CD4-positive, alpha-beta T cell treated with Interleukin-6 at 100 ng/mL for 8 hours (primary cell): ENCODE measurements at places on chromosomes 6 and 20.

GRCh38 chr20:59376998-59377397 is 76.6 kb downstream of the EDN3 start:
- DNase-seq: no peak

GRCh38 chr6:42450477-42451332 is 1.0 kb downstream of the TRERF1 start:
- no peak for DNase-seq

DNA sequence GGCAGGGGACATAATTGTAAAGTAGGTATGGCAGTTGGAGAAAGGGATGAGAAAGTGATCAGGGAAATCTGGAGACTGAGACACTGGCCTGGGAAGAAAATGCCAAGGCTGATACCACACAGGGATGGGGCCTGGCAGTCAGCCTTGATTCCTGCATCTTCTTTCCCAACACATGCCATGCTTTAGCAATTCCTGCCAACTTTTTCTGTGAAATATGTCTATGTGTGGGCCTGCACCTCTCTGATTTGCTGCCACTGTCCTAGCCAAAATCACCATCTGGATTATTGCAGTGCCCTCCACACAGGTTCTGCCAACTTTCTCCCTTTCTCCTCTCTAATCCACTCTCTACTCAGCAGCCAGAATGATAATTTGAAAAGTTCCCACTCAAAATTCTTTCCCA is 759.8 kb upstream of the CITED2 start:
- no peak for DNase-seq

GRCh38 chr6:37456816-37457560 is 24.0 kb downstream of the CMTR1 start:
- DNase-seq: no peak

- no peak for DNase-seq
Observed at GRCh38 chr6:72783035-72783434, 161.2 kb downstream of the KCNQ5 start.

DNA sequence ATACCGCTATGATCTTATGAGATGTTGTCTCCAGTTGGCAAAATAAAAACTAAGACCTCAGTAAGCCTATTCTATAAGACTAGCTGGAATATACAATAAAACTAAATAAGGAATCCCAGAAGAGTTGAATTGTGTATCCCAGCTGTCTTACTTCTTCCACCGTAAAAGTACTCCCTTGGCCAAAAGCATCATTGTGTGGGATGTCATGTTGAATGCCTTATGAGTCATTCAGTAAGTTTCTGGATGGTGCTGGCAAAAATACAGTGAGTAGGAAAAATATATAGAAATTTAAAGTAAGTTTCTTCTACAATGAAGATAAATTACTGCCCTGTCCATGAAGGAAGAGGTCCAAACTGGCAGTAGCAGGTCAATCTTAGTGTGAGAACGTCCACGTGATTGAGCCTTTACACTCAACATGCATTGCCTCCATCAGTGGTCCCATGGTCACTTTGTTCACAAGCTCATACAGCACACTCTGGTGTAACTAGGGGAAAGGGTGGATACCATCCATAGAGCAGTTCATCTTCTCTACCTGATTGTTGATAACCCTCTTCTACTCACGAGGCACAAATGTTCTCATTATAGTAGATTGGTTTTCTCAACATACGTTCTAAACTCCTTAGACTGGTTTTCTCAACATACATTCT is 13.7 kb upstream of the ZNF318 start:
- no peak for DNase-seq

DNA sequence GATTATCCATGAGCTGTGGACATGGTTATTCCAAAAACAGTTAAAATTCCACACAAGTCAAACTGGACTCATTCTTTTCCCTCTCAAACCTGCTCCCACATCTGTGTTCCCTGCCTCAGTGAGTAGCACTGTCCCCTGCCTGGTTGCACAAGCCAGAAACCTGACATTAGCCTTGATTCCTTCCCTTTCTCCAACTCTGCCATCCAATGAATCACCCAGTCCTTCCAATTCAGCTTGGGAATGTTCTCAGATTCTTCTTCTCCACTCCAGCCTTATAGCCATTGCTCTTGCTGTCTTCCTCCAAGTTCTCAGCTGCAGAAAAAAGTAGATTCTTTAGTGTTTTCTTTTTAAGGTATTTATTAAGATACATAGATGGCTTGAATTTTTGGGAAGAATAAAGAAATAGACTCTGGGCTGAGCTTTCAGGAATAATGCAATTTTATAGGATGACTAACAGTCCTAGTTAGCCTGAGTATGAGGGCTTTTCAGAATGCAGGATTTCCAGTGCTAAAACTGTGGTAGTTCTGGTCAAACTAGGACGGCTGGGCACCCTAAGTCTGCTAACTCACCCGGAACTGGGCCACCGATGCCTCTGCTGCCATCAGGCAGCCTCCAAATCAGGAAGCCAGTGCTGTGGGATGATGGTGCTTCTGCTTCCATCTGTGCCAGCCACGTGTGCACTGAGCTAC is 18.2 kb upstream of the SASH1 start:
- DNase-seq: no peak

GRCh38 chr6:116667623-116668022 is 943 bp downstream of the ZUP1 start:
- no peak for DNase-seq

DNA sequence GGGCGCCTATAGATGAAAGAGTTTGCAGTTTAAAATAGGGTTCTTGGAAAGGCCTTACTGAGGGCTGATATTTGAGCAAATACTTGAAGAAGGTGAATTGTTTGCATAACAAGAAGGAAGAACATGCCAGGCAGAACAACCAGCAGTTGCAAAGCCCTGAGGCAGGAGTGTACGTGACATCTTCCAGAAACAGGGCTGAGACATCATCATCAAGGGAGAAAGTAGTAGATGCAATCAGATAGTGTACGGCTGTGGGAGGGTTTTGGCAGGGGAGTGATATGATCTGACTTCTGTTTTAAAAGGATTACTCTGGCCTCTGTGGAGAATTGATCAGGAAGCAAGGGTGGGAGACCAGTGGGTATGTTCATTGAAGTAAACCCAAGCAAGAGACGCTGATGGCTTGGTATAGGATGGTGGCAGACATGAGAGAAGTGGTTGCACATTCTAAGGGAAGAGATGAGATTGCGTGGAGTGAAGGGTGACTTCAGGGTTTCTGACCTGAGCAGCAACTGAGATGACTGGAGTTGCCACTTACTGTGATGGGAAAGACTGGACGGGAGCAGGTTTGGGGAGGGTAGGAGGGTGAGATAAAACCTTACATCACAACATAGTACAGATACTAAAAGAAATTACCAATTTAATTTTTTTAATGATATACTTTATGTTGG is 28.8 kb downstream of the RIOK1 start:
- DNase-seq: no peak

GRCh38 chr6:387293-387741 is 4.2 kb upstream of the IRF4 start:
- no peak for DNase-seq

GRCh38 chr6:155958550-155958949 is 502.9 kb upstream of the NOX3 start:
- no peak for DNase-seq

- DNase-seq: no peak
Observed at GRCh38 chr6:6332811-6333244, 12.4 kb upstream of the F13A1 start.

DNA sequence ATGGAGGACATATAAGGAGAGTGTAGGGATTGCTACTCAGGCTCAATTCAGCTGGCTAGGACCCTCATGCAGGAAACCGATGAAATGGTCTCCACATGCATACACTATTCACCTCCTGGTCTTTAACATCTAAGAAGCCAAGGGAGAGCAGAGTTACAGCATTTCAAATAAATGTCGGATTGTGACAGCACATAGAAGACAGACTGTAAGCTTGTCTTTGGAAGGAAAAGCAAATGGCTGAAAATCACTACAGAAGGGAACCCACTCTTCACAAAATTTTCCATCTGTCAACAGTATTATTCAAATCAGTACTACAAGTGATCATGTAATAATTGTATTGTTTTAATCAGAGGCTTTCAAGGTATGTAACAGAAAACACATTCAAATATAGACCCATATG is 72.9 kb downstream of the ATG5 start:
- DNase-seq: no peak

DNA sequence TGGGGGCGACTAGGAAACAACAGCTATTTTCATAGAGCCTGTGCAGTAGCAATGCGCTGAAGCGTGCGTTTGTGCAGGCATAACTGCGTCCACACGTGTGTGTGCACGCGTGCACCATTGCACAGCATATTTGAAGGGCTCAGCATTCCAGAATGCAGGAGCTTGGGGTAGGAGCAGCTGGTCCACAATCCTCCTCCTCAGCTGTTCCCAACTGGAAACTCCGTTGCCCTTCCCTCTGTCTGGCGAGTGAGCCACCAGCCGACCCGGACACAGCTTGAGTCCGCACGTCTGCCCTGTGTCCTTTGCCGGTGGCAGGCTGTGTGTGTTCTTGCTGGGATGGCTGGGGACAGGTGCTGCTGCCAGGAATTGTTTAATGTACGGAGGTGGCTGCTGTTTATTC is 110.2 kb downstream of the SASH1 start:
- DNase-seq: no peak

GRCh38 chr20:36439040-36439730 is 102.1 kb upstream of the MYL9 start:
- peak; percentile 55 for DNase-seq

GRCh38 chr6:5671601-5672559 is 334.8 kb downstream of the NRN1 start:
- no peak for DNase-seq

DNA sequence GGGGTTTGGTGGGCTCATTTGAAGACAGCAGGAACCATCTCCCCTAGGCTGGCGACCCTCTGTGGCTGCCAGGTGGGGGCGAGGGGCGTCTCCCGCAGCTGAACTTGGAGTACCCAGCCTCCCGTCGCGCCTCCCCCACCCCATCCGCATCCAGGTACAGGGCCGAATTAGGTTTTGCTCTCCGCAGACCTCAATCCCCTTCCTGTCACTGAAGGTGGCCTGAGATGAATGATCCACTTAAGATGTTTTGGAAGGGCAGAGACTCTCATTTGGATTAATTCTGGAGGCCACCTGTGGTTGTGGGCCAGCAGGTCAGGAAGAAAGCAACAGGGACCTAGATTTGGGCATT is 493 bp downstream of the CD83 start:
- no peak for DNase-seq

DNA sequence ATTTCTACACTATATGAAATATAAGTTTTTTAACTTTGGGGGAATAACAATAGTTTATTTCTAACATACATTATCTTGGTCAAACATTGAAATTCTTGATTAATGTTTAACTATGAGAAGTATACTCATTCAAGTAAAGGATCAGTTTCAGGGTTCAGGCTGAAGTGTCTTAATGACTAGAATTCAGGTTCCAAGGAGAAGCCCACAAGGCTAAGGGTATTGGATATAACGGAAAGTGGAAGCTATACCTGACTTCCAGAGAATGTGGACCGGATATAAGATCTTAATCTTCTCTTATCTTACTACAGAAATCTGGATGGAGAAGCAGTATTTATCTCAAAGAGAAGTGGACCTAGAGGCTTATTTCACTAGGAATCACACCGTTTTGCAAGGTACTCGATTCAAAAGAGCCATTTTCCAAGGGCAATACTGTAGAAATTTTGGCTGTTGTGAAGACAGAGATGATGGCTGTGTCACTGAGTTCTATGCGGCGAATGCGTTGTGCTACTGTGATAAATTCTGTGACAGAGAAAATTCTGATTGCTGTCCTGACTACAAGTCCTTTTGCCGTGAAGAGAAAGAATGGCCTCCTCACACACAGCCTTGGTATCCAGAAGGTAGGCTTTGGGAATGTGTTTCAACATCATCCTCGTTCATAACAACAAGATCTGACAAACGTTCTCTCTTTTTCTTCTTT is at the start of gene TINAG:
Gene TINAG, plus strand, starts transcription at position 153 of the 697 bp plus-strand sequence. Its CDS starts 110 bp downstream, at position 263.
- DNase-seq: no peak

- no peak for DNase-seq
Observed at GRCh38 chr20:34771680-34772081, 53.8 kb downstream of the NCOA6 start.

- no peak for DNase-seq
Observed at GRCh38 chr20:57760698-57761412, 51.0 kb upstream of the PMEPA1 start.
